Left colon (tissue), 2 donors: ENCODE measurements at places on chromosomes 1 and 21. TPM values are rescaled to one million over a fixed set of nuclear protein-coding genes. Genes with fewer than 3 reads are reported as not detected.
A peak's percentile ranks its signal among the peaks of the same experiment; 100 is the strongest.

- no peak for DNase-seq
Observed at GRCh38 chr21:38263493-38263892, 6.7 kb downstream of the KCNJ15 start.

DNA sequence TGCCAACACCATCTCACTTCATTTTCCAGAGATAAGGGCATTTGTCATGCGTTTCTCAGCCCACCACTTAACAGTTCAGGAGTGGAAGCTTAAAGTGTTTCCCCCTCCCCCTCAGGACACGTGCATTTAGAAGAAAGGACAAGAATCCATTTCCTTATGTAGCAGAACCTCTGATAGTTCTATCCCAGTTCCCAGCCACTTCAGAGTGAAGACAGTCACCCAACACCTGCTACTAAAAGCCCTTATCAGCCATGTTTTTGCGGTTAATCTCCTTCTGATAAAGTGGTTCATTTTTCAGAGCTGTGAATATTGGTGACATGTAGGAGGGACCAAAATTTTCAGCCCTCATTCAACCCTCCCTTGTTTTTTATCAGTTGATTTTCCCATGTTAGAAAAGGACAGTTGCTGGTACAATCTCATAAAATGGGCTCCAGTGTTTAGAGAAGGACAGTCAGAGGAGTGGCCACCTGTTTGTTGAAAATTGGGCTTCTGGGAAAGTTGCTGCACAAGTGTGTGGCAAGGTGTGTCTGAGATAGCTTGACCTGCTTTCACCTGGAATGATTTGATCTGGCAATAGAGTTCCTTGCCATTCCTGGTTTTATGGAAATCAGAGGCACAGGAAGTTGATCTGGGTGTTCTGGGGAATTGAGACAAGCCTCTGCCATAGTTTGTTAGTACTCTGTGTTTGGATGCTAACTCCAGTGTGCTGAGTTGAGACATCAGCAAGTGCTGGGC is 114.0 kb downstream of the PPP1R12B start:
- peak; percentile 61 for DNase-seq

DNA sequence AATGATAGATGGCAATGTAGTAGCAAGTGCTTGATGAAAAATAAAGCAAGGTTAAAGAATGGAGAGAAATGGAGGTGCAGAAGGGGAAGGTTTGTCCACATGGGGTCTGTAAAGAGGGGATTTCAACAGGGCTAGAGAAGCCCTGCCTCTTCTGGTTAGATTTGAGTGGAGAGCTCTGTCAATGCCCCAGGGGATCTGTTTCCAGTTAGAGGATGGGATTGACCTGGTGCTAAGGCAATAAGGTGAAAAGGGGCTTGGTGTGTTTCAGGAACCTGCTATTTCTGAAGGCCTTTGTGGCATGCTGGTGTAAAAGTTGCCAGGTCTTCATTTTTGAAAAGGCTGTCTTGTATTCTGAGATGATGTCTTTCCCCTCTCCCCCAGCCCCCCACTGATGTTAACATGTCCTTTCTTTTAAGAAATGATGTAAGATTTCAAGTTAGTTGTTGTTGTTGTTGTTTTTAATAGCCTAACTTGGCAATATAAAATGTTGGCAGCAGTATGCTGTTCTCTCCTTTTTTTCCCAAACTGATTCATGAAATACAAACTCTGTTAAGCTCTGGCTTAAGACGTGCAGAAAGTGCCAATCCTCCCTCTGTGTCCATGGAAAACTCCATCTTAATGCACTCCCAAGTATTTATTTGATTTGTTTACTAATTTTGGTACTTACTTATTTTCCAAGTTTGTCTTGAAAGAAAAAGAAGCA is 370.3 kb upstream of the ADGRL2 start:
- DNase-seq = no peak

DNA sequence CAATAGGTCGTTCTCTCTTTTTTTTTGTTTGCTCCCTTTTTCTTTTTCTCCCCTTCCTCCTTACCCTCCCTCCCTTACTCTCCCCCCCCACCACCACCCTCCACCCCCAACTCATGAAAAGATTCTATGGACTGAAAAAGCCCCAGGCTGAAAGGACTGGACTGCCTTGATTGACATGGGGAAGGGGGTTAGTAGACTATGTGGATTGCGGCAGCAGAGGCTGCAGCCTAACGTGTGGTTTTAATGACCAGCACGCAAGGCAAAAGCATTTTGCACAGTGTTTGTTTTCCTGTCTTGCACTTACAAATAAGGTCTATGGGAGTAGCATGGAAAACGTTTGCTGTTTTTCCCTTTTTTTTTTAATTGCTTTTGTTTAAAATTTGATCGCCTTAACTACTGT is 5.5 kb downstream of the ZBTB18 start:
- no peak for DNase-seq

DNA sequence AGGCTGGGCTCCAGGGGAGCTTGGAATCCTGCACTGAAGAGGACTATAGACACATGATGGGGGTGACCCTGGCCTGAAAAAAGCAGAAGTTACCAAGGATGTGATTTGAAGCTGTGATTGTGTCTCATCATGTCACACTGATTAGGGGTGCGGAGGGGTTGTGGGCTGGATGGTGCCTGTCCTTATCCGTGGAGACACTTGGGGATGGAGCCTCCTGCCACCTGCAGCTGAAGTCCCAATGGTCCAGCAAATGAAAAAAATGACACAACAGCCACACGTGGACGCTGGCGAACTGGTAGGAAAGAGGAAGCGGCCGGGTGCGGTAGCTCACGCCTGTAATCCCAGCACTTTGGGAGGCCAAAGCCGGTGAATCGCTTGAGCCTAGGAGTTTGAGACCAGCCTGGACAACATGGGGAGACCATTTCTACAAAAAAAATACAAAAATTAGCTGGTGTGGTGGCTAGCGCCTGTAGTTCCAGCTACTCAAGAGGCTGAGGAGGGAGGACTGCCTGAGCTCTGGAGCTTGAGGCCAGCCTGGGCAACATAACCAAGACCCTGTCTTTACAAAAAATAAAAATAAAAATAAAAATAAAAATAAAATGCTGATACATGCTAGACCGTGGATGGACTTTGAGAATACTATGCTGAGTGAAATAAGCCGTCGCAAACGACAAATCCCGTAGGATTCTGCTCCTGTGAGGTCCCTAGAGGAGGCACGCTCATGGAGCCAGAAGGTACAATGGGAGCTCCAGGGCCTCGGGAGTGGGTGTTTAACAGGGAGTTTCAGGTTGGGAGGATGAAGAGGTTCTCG is 838 bp upstream of the IBA57 start:
- DNase-seq = no peak

DNA sequence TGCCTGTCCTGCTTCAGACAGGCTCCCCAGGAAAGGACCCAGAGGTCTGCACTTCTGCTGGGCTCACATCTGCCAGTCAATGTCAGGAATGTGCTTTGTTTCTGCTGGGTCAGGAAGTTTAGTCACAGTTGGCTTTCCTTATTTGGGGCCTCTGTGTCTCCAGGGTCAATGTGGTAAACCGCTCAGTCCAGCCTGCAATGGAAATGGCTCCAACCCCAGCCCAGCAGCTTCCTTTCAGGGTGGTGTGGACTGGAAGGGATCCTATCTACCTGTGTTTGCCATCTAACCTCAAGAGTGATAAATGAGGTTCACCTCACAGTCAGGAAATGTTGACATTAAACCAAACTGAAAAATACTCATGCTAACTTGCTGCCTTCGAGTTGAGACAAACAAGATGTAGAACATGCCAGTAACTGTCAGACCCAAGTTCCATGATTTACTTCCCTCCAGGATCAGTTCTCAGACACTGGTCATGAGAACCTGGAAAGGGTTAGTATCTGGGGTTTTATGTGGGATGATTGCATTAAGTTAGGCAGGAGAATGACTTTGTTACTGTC is 20.3 kb downstream of the ENO1 start:
- no peak for DNase-seq

GRCh38 chr1:180031664-180032063 is 77.1 kb downstream of the CEP350 start:
- no peak for DNase-seq

Gene LEMD1
- 1.1 TPM for total RNA-seq

DNA sequence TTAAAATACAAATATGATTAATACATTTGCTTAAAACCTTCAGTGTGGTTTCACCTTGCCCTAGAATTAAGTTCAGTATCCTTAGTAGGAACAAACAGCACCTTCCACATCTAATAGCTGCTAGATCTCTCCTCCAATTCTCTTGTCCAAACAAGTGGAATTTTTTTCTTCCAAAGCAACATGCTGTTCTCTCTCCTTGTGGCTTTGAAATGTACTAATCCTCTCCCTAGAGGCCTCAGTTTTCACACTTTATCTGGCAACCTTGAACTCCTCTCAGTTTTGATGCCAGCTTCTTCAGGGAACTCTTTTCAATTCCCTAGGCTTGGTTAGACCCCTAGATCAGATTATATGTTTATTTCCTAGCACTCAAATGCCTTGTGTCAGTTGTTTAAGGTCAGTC is 87.0 kb downstream of the GLUL start:
- DNase-seq = no peak

Gene RHBDL2
- 35.1 TPM for total RNA-seq

DNA sequence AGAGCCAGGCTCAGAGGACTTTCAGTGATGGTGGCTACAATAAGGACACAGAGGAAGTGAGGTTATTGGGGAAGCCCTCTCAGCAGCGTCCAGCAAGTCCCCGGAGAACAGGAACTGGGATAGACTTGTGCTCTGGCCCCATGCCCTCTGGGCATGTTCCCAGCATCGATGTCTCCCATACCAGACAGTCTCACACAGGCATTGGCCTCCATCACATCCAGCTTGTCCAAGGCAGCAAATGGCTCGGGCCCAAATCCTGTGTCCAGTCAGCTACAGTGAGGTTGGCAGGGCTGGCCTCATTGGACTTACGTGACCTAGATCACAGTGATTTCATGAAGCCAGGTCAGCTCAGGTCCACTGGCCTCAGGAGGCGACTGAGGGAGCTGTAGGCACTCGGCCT is 19.6 kb upstream of the TMEM54 start:
- DNase-seq = no peak

DNA sequence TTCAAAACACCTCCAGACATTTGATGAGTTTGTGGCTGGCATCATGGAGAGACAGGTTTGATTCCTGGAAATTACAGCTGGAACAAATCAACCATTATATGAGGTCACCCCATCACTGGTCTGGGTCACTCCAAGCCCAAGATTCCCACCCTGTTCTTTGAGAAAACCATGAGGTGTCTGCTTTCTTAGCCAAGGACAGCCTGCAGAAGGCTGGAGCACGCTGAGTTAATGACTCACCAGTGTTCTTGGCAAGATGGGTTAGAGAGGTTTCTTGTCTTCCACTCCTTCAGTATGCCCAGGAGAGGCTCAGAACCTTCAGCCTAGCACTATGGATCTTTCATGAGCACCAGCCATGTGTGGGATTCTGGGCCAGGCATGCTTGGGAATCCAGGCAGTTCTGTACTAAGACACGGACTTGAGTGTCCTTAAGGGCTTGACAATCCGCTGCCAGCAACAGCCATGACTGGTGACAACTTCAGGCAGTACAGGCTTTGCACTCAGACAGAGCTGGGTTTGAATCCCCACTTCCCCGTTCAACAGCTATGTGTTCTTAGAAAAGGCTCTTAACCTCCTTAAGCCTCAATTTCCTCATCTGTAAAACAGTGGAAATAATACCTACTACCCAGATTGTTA is 43.9 kb downstream of the GRHL3 start:
- DNase-seq = no peak

DNA sequence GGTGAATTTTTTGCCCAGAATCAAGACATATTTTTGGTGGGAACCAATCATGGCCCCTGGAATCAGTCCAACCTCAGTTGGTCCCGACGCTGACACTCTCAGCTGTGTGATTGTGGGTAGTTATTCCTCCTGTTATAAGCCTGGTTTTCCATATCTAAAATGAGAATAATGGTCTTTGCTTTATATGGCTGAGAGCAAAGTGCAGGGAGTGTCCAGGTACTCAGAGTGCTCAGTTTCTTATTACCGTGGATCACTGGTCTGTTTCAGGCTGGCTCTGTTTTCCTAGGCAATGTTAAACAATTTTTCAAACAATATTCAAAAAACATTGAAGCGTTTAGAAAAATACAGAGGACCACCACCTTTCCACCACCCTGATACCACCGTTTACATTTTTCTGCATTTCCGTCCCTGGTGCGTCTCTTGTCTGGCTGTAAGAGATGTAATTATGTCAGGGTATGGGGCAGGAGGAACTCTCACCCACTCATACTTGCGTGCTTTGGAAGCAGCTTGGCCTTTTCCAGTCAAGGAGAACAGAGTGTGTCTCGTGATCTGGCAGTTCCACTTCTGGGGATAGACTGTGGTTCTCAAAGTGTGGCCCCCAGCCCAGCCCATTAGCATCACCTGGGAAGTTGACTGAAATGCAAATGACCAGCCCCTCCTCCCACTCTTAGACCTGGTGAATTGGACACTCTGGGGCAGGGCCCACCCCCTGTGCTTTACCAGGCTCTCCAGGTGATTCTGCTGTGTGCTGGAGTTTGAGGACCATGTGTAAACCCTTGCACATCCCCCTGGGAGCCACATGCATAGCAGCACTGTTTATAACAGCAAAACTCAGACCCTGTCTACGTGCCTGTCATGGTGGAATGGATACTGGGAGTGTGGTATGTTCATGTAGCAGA is 6.8 kb downstream of the MX1 start:
- DNase-seq = peak; percentile 29

GRCh38 chr1:20124456-20125057 is 5.2 kb upstream of the PLA2G2D start:
- DNase-seq = peak; percentile 19

- no peak for DNase-seq
Observed at GRCh38 chr1:167683226-167683625, 38.6 kb upstream of the MPZL1 start.

Gene RCAN3
- total RNA-seq = 12.8 TPM

GRCh38 chr1:235907187-235907896 is 40.6 kb upstream of the LYST start:
- DNase-seq = no peak

- peak; percentile 62 for DNase-seq
Observed at GRCh38 chr1:20211511-20211931, 25.2 kb upstream of the PLA2G2C start.

- peak; percentile 95 for DNase-seq
Observed at GRCh38 chr1:93591676-93592550, 89.7 kb downstream of the BCAR3 start.

DNA sequence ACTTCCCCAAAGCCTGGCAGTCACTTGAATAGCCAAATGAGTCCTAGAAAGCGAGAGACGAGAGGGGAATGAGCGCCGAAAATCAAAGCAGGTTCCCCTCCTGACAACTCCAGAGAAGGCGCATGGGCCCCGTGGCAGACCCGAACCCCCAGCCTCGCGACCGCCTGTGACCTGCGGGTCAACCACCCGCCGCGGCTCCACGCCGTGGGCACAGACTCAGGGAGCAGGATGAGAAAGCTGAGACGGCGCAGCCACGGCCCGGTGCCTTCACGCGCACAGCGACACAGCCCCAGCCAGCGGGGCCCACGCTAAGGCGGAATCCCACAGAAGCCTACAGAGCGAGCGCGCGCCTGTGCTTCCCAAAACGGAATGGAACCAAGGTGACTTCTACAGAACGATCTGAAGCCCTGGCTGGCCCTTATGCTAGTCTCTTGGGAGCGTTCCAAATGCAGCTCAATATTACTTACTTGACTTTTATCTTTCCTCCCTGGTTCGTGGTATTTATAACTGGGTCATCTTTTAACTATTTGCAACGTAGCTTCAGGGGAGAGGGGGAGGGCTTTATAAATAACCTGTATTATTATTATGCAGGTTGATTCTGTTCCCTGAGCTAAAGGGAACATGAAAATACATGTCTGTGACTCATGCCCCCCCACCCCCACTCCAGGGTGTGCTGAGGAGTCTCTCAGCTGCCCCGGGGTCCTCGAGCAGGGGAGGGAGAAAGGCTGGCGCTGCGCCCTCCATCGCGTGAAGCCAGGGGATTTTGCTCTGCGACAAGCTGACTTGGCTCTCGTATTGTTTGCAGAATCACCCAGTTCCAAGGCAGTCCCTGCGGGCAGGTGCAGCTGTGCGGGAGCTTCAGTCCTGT is 1.7 kb downstream of the TSPEAR start:
- no peak for DNase-seq

Gene KCNH1
- 0.27 TPM for total RNA-seq
